Neuronal stem cell (in vitro differentiated cells): ENCODE measurements at places on chromosomes 1 and 21.

- DNase-seq, result no peak
Measured at GRCh38 chr1:36247538-36247937, 23.3 kb downstream of the THRAP3 start.

DNA sequence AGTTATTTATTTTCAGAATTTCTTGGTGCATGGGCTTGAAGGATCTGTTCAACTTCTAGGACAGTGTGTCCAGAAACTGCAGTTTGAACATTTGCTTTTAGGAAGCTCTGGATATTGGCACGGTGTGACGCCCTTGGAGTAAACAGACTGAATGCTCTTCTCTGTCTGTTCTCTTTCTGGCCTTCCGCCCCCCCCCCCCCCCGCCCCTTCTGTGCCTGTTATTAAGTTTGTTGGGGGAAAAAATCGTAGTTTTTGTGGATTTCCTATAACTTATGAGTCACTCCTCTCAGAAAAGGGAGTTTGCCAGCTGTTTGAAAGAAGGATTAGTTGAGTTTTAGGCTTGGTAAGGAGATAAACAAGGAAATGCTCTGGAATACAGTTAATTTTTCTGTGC is 1.2 kb downstream of the KCTD3 start:
- peak; percentile 15 for DNase-seq

- DNase-seq, result no peak
Measured at GRCh38 chr1:3852091-3852490, 4.9 kb downstream of the CEP104 start.

DNA sequence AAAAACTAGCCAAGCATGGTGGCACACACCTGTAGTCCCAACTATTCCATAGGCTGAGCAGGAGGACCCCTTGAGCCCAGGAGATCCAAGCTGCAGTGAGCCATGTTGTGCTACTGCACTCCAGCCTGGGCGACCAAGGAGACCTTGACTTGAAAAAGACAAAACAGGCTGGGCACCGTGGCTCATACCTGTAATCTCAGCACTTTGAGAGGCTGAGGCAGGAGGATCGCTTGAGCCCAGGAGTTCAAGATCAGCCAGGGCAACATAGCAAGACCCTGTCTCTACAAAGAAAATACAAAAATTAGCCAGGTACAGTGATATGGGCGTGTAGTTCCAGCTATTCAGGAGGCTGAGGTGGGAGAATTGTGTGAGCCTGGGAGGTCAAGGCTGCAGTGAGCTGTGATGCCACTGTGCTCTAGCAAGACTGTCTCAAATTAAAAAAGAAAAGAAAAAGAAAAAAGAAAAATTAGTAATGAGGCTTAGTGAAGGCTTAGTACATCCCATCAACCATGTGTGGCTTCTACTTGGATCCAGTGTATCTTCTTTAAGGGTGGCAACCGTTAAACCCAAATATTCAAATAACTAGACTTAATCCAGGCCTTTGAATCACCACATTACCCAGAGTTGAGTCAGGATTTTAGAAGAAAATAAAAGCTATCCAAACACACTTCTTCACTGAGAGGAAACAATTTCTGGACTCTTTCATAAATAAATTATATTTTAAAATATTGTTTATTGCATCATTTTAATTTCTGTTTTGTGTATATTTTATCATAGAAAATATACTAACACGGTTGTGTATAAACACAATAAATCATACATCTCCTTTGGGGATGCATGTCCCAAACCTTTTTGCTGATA is 74.3 kb upstream of the RAB4A start:
- no peak for DNase-seq

GRCh38 chr1:160326418-160326817 is 16.6 kb downstream of the COPA start:
- no peak for DNase-seq

DNA sequence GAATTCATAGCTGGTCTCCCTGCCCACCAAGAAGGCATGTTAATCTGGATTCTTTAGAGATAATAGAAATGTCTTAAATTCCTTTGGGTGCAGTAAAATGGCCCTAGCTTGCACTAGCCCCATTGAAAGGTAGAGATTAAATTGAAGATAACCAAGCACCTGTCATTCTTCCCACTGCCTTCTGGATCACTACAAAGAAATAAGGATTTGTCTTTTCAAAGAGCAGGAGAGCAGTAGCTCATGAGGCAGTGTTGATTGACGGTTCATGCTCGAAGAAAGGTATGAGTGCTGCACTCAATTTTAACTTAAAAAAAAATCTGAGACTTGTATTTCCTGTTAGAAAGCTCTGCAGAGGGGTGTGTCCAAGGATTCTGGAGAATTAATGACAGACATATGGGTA is 74.9 kb upstream of the F3 start:
- no peak for DNase-seq

DNA sequence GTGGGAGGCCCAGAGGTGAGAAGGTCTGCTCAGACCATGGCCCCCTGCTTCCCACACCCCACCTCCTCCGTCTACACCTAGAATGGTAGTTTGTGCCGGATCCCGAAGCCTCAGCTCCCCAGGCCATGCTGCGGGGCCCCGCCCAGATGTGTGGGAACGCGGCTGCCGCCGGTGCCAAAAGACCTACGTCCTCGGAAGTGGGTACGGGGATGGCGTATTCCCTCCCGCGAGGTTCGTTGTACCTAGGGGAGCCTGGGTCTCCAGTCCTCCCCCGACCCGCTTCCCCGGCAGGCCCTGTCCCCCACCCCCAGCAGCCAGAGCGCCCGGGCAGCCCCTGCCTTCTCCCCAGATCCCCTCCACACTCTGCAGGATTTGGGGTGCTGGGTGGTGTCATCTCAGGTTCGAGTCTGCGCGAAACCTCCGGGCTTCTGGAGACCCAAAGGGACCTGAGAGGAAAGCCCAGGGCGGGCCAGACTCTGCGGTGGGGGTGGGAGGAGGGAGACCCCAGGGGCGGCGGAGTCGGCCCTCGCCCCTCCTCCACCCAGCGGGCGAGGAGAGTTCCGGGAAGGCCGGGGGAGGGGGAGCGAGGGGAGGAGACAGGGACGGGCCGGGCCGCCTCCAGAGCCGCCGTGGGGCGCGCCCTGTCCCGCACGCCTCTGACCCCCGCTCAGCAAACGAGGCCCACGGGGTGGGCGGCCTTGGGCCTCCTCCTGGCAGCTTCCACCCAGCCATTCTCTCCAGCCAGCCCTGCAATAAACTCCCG is 6.2 kb upstream of the PRDM16 start:
- DNase-seq, result no peak

GRCh38 chr1:65756616-65757015 is 36.1 kb upstream of the PDE4B start:
- no peak for DNase-seq

DNA sequence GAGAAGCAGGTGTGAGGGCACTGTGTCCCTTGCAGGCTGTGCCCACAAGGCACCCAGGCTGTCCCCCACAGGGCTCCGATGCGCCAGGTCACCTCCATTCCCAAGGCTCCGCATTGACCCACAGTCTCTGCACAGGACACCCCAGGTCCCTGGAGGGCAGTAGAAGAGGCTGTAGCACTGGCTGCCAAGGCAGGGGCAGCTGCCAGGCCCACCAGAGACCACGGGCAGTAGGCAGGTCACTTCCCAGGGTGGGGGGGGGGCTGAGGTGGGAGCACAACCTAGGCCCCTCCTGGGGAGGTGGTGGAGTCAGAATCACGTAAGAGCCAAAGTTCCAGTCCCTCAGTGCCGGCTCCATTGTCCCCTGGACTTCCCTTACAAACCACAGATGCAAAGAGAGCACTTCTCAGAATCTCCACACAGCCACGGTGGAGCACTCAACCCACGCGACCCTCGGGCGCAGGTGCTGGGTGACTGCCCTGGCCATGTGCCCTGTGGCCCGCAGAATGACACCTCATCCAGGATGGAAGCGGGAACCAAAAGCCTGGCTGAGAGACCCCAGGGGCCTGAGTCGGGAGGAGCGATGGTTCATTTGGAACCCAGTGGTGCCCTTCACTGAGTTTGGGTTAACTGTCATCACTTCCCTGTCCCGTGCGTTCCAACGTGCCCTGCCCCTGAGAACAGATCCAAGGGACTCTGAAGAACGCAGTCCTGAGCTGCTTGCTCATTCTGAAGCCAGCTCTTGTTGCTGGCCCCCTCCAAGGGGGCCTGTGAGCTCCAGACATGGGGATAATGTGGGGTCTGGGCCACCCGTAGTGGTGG is 69.7 kb upstream of the PDE9A start:
- DNase-seq, result no peak

DNA sequence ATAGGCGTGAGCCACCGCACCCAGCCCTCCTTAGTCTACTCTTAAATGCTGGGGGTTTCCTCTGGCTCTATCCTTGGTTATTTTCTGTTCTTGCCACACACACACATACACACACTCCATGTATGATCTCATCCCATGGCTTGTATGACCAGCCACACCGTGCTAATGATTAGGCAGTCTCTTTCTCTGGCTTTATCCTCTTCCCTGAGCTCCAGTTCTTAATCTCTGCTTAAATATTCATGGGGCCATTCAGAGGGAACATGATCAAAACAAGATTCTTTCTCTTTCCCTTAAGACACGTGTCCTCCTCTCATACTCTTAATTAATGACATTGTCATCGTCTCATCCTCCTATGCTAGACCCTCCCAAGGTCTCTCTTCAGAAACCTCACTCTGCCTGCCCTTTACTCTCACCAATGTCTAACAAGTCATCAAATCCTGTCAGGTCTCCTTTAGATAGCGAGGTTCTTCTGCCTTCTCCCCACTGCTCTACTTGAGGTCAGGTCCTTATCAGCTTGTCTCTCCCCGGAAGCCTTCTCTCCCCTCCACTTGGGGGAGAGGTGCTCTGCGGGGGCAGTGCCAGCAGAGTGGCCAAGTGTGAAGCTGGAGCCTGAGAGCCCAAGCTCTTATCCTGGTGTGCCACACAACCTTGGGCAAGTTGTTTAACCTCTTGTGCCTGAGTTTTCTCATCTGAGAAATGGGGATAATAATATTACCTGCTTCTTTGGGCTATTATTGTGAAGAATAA is 83.0 kb upstream of the GNG12 start:
- DNase-seq, result no peak

DNA sequence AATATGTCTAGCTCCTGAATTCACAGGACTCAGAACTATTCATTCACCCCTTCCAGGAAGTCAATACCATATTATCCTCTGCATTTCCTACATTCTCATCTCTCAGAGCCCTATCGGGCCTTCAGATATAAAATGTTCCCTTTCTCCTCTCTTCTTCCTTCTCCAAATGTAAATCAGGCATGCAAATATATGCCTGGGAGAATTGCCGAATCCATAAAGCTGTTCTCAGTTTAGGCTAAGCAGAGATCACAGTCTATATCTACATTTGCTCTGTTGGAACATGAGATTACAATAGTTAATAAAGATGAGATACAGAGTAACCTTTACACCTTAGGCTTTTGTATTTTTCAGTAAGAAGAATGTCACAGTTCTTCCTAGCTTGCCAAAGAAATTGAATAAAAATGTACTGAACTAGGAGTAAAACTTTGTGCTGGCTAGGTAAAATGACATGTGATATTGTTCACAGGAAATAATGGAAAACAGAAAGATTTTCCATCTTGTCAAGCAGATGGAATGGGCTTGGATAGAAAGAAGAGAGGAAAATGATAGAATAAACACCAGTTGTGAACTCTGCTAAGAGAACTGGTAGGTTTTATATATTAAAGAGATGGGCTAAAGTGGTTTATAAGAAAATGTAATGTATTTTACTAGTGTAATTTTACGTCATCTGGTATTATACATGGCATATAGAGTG is 161.5 kb downstream of the NRIP1 start:
- no peak for DNase-seq

GRCh38 chr21:44092211-44092610 is 15.0 kb upstream of the PWP2 start:
- DNase-seq, result no peak

GRCh38 chr21:27154451-27155129 is 187.7 kb upstream of the ADAMTS5 start:
- DNase-seq, result no peak

DNA sequence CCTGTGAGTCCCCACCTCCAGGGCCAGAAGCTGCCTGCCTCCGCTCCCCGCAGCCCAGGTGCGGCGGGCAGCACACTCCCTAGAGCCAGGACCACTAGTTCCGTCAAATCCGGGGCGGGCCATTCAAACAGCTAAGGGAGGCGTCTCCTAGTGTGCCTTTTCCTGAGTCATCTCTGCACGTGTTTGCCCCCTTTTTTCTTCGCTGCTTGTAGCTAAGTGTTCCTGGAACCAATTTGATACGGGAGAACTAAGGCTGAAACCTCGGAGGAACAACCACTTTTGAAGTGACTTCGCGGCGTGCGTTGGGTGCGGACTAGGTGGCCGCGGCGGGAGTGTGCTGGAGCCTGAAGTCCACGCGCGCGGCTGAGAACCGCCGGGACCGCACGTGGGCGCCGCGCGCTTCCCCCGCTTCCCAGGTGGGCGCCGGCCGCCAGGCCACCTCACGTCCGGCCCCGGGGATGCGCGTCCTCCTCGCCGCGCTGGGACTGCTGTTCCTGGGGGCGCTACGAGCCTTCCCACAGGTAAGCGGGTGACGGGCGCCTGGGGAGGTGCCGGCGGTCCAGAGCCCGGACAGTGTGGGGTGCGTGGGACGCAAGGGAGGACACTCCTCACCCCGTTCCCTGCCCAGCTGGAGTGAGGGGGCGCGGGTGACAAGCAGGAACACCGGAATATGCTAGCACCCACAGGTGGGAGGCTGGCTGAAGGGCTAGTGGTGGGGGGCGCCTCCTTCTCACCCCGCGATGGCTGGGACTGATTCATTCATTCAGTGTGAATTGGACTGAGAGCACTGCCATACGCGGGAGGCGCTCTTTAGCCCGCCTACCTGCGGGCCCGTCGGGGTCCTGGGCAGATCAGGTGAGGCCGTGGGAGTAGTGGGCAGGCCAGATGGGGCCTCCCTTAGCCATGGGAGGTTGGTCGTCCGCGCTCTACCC is at the start of gene TNFRSF8:
TNFRSF8 (plus strand) TSS at position 163 of the 932 bp plus-strand sequence; CDS start at position 459, 296 bp downstream.
- no peak for DNase-seq

DNA sequence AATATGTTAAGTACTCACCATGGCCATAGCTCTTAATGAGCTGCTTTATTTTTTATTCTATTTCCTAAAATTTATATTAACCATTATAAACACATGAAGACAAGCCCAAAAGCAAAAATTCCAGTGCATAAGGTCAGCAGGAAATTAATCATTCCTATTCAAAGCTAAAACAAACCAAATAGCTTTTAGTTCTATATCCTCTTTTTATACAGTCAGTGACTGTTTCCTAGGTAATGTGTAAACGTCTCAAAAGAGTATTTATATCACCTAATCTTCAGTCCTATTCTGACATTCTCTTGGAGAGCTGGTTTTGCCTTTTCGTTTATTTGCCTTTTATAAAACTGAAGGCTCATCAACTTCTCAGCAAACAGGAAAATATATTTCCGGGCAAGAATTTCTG is 4.2 kb downstream of the GOLPH3L start:
- DNase-seq, result no peak

GRCh38 chr1:15953294-15953771 is 22.6 kb downstream of the ZBTB17 start:
- DNase-seq, result no peak

- DNase-seq, result no peak
Measured at GRCh38 chr1:47487850-47488450, 50.1 kb downstream of the FOXD2 start.
